ENCODE measurements at places on chromosomes 5 and 9.

- DNase-seq: no peak
These were observed 16.8 kb upstream of the PHYKPL start for GRCh38 chr5:178249191-178249989.

DNA sequence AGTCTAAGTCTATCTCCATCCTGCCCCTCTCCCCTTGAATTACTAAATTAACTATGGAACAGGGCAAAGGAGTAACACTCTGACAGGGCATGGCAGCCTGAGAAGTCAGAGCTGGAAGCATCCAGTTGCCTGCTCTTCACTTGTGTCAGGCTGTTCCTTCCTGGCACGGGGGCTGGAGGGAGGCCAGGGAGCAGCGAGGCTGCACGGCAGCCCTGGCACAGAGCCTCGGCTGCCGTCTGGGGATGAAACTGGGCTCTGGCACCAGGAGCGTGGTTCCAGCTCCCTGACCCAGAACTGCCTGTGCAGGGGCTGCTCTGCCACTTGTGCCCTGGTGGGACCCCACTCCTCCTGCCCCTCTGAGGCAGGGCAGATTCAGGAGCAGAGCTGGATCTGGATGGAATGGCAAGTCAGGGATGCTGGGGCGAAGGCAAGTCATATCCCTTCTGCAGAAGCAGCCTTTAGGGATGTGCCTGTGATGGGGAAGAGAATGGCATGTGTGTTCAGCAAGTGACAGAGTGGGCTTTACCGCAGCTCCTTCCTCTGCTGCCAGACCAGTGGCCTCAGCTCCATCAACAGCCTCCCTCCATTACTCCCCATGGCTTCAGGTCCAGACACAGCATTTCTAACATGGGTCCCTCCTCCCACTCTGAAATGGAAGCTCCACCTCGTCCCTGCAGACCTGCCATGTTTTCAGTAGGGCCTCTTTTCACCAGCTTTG is 42.2 kb upstream of the PDE8B start:
- DNase-seq: peak; percentile 48

DNA sequence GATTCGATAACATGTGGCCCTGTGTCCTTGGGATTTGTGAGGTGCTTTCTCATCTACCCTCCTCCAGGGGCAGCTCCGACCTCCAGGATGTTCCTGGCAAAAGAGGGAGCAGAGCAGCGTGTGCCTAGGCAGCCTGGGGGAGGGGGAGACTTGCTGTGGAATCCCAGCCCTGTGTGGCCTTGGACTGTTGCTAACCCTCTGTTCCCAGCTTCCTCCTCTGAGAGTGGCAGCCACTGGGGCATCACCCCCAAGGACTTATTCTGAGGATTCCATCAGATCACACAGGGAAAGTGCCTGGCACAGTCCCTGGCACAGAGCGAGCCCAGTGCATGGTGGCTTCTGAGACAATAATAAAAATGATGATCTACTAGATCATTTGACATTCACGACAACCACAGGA is 265.1 kb upstream of the MVB12B start:
- no peak for DNase-seq

GRCh38 chr9:92666236-92666635 is 3.7 kb downstream of the IPPK start:
- DNase-seq: no peak

DNA sequence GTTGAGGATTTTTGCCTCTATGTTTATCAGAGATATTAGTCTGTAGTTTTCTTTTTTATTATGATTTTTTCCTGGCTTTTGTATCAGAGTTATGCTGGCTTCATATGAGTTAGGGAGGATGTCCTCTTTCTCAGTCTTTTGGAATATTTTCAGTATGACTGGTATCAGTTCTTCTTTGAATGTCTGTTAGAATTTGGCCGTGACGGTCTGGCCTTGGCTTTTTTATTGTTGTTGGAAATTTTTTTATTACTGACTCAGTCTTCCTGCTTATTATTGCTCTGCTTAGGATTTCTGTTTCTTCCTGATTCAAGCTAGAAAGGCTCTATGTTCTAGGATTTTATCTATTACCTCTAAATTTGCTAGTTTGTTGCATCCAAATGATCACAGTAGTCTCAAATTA is 421.9 kb downstream of the CDH10 start:
- DNase-seq: no peak

DNA sequence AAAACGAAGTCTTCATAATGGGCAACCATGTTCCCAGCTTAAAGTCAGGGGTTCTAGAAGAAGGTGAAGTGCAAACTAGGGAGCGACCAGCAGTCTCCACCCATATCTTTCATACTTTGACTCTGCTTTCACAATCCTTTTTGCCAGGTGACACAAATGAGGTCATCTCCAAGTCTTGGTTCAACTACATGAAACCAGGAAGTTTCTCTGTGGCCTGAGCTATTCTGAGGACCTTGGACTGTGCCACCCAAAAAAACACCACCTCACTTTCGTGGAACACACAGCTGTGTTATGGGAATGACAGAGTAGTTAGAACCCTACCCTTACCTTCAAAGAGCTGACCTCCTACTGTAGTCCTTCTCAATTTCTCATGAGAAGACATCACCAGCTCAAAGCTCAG is 309.2 kb downstream of the AGTPBP1 start:
- DNase-seq: no peak

GRCh38 chr9:33452828-33453271 is 5.5 kb upstream of the AQP3 start:
- peak; percentile 58 for DNase-seq

- no peak for DNase-seq
These were observed 129.1 kb downstream of the DOCK8 start for GRCh38 chr9:343773-344172.

GRCh38 chr9:93122721-93123221 is 11.3 kb downstream of the NINJ1 start:
- no peak for DNase-seq

Data from muscle of back (tissue), 13 donors.